ENCODE measurements at places on chromosomes 16 and 17.

DNA sequence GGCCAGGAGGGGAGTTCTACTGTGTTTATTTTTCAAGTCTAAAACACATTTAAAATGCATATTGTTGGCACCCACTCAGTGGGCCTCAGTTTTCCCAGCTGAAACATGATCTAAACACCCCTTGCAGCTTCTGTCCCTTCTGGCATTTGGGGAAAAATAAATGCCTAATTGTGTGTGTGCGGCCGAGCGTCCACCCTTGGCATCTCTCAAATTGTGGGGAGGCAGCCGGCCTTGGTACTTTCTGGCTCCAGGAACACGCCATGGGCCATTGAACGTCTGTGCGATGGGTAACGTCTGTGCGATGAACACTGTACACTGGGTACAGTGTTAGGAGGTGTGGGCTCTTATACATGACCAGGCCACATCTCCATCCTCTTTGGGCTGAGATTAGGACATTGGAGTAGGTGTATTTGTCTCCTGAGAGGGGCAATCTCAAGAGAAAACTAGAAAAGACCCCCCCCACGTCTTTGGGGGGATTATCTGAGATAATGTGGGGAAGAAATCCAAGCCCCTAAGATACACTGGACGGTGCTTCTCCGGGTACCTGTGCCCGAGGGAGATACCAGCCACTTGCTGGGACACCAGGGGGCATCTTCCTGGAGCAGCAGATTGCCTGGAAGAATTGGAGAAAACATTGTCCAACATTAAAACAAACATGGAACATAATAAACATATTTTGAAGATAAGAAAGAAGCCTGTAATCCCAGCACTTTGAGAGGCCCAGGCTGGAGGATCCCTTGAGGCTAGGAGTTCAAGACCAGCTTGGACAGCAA lies 54.9 kb downstream of the RAB11FIP4 start:
- DNase-seq = no peak

GRCh38 chr16:58733671-58734458 lies at the start of gene GOT2:
Gene GOT2, minus strand, starts transcription at chr16:58734316. Its CDS starts 88 bp downstream, at chr16:58734228.
- DNase-seq = peak; percentile 69

DNA sequence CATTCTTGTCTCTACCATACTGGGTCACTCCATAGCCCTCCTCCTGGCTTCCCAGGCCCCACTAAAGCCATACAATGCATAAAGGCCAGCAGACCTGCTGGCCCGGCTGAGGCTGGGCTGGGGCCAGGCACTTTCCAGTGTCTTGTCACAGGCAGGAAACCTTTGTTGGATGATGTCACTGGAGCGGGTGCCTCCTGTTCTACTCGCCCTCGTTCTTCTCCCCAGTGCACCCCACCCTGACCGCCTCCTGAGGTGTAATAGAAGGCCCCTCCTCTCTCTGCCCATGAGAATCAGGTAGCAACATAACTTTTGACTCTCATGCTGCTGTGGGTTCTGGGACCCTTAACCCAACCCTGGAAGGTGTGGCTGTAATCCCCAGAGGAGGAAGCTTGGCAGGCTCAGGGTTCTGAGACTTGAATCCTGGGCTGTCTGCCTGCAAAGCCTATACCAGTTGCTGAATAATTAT lies 54.2 kb upstream of the IL34 start:
- DNase-seq = no peak

GRCh38 chr17:44177640-44178039 lies 7.1 kb downstream of the ASB16 start:
- DNase-seq = no peak

DNA sequence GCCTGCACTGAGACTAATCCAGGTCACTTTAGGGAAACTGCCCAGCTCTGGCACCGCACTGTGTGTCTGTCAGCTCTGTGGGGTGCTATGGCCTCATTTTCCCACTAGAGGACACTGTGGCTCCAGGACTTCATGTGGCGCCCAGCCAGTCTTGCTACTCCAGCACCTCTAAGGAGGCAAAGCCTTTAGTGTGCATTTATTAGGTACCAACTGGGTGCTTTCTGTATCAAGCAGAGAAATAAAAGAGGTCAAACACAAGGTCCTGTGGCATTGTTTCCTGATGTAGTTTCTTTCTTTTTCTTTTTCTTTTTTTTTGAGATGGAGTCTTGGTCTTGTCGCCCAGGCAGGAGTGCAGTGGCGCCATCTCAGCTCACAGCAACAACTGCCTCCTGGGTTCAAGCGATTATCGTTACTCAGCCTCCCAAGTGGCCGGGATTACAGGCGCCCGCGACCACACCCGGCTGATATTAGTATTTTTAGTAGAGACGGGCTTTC lies 12.5 kb upstream of the RHBDL3 start:
- peak; percentile 50 for DNase-seq

DNA sequence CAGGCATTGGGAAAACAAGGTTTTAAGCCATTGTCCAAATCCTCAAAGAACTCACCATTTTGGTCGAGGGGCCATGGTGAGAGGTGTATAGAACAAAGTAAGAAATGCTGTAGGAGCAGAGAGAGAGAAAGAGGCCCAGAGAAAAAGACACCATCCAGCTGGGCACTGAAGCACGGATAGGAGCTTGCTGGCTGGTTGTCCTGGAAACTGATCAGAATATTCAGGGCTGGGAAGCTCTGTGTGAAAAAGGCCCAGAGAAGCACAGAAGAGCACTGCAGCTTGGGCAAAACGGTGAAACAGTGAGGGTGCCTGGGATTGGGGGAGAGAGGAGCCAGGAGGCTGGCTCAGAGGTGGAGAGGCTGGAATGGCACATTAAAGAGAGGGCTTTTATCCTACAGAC lies 16.5 kb downstream of the HS3ST3B1 start:
- no peak for DNase-seq

GRCh38 chr16:70685061-70685937 lies 554 bp downstream of the MTSS2 start:
- DNase-seq = no peak

DNA sequence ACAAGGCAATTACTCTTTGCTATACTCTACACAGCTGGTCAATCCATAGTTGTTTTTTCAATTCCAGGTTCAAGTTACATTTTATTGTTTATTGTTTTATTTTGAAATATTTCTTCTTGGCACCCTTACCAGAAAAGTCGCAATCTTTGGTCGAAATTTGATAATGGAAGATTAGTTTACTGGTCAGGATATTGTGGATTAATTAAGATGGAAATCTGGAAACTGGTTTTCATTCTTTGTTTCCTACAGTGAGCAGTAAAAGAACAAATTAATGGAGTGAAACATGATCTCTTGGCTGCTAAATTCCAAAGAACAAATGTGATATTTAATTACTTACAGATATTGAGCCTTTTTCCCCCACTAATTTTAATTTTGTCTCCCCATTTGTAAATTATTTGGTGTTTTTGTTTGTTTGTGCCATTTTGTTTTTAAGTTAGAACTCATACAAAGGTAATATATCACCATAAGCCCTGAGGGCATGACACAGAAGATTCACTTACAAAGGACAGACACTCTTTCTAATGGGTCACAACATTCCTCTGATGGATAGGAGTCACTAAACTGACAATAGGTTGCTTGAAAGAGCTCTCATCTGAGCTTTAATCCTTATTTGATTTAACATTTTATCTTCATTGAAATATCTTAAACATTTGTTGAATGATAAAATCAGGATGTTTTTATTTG lies 700.2 kb downstream of the KCNJ2 start:
- DNase-seq = no peak

DNA sequence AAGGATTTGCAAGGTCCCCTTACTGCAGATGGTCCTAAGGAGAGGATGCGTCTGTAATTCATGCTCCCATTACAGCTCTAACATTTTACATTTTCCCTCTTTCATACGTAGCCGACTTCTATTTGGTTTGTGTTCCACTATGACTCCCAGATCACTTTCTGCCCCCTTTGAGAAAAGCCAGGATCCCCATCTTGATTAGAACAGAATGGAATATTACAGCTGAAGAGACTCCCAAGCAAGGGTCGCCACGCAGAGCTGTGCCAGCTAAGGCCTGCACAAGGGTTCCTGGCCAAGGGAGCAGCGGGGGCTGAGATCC lies 3.4 kb upstream of the CDT1 start:
- no peak for DNase-seq

- no peak for DNase-seq
These were observed 9.2 kb upstream of the MRPL58 start for GRCh38 chr17:75003070-75003956.

DNA sequence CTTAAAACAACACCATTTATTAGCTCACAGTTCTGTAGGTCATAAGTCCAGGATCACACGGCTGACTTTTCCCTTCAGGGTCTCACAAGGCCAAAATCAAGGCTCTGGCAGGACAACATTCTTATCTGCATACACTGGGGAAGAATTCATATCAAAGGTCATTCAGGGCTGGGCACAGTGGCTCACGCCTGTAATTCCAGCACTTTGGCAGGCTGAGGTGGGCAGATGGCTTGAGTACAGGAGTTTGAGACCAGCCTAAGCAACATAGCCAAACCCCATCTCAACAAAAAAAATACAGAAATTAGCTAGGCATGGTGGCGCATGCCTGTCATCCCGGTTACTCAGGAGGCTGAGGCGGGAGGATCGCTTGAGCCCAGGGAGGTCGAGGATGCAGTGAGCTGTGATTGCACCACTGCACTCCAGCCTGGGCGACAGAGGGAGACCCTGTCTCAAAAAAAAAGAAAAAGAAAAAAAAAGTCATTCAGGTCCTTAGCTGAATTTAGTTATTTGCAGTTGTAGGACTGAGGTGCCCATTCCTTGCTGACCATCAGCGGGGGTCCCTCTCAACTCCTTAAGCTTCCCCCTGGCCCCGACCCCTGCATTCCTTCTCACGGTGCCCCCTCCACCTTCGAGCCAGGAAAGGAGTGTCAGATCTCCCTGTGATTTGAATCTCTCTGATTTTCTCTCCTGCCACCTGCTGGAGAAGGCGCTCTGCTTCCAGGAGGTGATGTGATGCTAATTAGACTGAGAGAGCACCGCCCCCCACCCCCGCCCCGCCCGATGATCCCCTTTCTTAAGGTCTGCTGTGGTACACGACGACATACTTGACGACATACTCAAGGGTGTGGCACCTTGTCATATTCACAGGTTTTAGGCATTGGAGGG lies 91.8 kb upstream of the CLEC18A start:
- no peak for DNase-seq

- DNase-seq = no peak
These were observed 169.7 kb upstream of the CACNG5 start for GRCh38 chr17:66665194-66665593.

DNA sequence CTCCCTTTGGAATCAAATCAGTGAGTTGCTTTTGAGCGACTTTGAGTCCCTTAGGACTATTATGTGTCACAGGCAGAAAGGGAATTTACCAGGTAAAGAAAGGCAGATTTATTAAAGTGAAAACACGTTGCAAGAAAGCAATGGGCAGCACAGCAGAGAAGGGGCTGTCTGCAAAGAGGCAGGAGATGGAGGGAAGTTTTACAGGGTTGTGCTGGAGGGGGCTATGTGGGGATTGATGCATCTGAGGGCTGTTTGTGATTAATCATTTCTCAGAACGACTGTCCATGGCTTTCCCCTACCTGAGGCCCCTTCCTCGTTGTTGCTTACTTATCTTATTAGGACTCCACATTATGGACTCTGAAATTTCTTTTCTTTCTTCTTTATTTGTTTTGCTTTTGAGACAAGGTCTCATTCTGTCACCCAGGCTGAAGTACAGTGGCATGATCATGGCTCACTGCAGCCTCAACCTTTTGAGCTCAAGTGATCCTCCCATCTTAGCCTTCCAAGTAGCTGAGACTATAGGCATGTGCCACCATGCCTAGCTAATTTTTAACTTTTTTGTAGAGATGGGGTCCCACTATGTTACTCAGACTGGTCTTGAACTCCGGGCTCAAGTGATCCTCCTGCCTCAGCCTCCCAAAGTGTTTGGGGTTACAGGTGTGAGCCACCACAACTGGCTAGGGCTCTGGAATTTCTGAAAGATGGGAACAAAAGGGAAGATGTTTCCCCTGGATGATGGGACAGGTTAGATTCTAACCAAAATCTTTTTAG lies 5.5 kb downstream of the WWP2 start:
- no peak for DNase-seq

DNA sequence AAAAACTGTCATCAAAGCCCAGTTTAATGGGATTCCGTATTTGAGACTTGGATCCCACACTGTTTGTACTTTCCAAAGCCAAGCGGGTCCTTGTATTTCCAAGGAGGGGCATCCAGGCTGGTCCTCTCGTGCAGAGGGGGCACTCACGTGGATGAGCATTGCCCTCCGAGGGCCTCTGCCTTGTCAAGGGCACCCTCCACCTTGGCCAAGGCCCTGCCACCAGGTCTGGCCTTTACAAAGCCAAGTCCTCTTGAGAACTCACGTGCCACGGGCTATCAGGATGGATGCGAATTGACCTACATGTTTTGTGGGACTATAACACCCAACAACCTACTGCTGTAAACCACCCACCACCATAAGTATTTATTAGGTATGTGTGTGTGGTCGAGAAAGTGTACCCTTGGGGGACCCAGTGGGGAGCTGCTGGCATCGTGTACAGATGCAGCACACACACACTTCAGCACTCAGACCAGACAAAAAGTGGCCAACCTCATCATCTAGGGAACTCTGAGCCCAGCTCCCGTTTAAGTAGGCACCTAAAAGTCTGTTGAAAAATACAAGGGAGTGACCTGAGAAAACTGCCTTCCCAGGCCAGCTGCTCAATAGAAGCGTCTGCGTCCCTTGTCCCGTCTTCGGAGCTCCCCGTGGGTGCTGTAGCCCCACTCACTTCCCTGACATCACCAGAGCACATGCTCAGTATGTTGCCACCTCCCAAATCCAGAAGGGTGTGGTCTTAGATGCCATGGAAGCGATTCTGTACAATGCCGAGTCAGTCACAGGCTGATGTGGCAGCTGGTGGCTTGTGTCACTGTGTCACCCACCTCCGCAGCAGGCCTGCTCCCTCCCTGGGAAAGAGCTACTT lies 12.9 kb downstream of the MAP1LC3B start:
- DNase-seq = no peak
